H1 (cell line): ENCODE measurements at places on chromosomes 2 and 18. TPM values are rescaled to one million over a fixed set of nuclear protein-coding genes. Genes with fewer than 3 reads are reported as not detected.

DNA sequence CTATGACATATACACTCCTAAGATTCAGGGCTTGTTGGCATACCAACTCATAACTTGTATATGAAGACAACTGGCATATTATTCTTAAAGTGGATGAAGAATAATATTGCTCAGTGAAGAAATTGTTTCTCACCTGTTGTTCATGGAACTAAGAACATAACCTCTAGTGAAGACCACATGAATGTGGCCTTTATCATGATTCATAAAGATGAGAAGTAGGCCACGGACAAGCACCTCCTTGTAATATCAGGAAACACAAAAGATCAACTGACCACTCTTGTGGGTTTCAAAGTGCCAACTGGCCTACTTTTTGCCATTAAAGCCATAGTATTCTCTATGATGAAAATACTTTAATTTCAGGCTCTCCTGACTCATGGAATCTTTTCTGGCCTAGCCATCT lies 407.4 kb downstream of the GRB14 start:
- no peak overlapping the region for H3K27ac ChIP-seq
- DNase-seq: no peak
- H3K4me1 ChIP-seq: peaks cover 4% of the 10 kb centered on the region; the same call in 1 of the 2 replicates
- no peaks in the 10 kb centered on the region for H3K27me3 ChIP-seq
- H3K4me3 ChIP-seq: no peak overlapping the region

DNA sequence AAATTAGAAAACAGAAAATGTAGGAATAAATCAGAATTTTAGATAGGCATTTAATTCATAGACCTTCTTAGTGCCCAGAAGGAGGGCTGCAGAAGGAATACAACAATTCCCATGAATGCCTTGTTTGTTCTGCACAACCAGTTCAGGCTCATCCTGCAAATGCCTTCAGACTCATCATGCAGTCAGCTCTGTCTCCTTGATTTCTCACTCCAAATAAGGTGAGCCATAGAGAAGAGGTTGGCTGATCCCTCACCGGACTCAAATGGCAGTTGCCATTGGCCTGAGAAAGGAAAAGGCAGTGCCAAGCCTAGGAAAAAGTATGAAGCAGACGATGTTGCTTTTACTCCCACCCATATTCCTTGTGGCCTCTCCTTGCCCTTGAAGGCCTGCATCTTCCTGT lies 50.3 kb downstream of the DSC3 start:
- H3K27ac ChIP-seq: no peak overlapping the region
- H3K27me3 ChIP-seq: no peaks in the 10 kb centered on the region
- H3K36me3 ChIP-seq: no peaks in the 10 kb centered on the region
- H3K4me3 ChIP-seq: no peak overlapping the region

DNA sequence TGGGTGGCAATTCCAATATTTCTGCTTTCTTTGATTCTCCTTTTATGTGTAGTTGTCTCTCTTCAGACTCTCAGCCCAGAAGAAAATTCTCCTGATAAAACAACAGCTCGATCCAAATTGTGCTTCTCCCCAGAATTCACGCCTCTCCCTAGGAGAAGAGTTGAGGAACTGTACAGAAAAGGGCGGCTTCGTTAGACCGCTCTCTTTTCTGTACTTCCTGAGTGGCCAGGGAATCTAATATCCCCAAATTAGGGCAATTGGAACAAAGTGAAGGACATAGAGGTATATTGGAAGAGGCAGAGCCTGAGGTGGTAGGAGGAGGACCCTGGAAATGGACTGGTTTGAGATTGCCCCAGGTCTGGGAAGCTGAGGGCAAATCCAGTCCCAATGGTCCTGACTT lies 5.6 kb downstream of the ADCYAP1 start:
- peaks cover 74% of the 10 kb centered on the region for H3K27me3 ChIP-seq
- H3K4me3 ChIP-seq: no peak overlapping the region
- H3K36me3 ChIP-seq: no peaks in the 10 kb centered on the region
- DNase-seq: no peak
- H3K4me1 ChIP-seq: peaks cover 11% of the 10 kb centered on the region

GRCh38 chr2:122061206-122061605 lies 305.8 kb downstream of the TSN start:
- no peak overlapping the region for H3K27ac ChIP-seq
- H3K27me3 ChIP-seq: no peaks in the 10 kb centered on the region
- no peaks in the 10 kb centered on the region for H3K4me1 ChIP-seq
- H3K36me3 ChIP-seq: no peaks in the 10 kb centered on the region
- H3K4me3 ChIP-seq: no peak overlapping the region

GRCh38 chr18:9760641-9761040 lies 52.5 kb downstream of the RAB31 start:
- H3K4me1 ChIP-seq: peaks cover 3% of the 10 kb centered on the region
- DNase-seq: no peak

DNA sequence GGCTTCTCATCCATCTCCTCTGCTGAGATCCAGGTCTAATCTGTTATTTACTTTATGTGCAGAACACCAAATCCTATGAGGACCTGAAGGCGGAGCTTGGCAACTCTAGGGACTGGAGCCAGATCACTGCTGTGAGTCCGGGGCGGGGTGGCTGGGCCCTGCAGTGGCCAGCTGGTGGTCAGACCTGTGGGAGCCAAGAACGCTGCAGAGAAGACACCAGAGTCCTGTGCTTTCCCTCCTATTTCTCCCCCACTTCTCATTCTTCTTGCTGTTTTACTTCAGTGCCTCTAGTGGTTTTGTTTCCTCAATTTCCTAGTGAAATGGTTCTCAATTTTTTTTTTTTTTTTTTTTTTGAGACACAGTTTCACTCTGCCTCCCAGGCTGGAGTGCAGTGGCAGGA lies 19.7 kb downstream of the VIL1 start:
- no peak overlapping the region for H3K4me3 ChIP-seq
- DNase-seq: no peak
- no peaks in the 10 kb centered on the region for H3K27me3 ChIP-seq
- H3K27ac ChIP-seq: no peak overlapping the region
- no peaks in the 10 kb centered on the region for H3K36me3 ChIP-seq
- H3K4me1 ChIP-seq: no peaks in the 10 kb centered on the region

GRCh38 chr2:32068-32467 lies 14.2 kb downstream of the FAM110C start:
- H3K27me3 ChIP-seq: no peaks in the 10 kb centered on the region
- no peak overlapping the region for H3K27ac ChIP-seq
- H3K36me3 ChIP-seq: no peaks in the 10 kb centered on the region
- H3K4me3 ChIP-seq: no peak overlapping the region

DNA sequence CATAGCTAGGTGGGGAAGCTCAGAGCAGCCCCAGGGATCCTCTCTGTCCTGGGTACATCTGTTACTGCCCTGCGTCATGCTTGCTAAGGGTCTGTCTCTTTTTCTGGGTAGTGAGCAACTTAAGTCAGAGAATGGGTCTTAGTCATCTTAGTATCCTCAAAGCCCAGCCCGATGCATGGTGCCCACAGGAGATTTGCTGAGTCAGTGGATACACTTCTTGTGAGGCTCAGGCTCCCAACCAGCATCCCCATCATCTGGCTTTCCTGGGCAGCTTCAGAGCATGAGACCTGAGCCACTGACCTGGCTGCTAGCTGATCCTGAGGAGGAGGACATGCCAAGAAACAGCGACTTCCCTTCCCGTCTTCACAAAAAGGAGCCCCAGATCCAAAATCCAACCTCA lies 10.0 kb downstream of the FOXI3 start:
- H3K4me1 ChIP-seq: peaks cover 12% of the 10 kb centered on the region
- H3K27ac ChIP-seq: 0 out of 2 replicates have a peak overlapping the region, but pooled peaks have one; percentile 11
- no peak for DNase-seq

GRCh38 chr2:223751012-223751411 lies 86.4 kb downstream of the AP1S3 start:
- no peaks in the 10 kb centered on the region for H3K36me3 ChIP-seq
- H3K4me3 ChIP-seq: no peak overlapping the region
- H3K27me3 ChIP-seq: no peaks in the 10 kb centered on the region
- no peaks in the 10 kb centered on the region; the same call in 1 of the 2 replicates for H3K4me1 ChIP-seq
- no peak for DNase-seq
- no peak overlapping the region for H3K27ac ChIP-seq

- no peaks in the 10 kb centered on the region for H3K36me3 ChIP-seq
- no peak for DNase-seq
- H3K27me3 ChIP-seq: no peaks in the 10 kb centered on the region
- no peak overlapping the region for H3K4me3 ChIP-seq
These were observed 155.1 kb downstream of the DOCK10 start for GRCh38 chr2:224887141-224887540.

DNA sequence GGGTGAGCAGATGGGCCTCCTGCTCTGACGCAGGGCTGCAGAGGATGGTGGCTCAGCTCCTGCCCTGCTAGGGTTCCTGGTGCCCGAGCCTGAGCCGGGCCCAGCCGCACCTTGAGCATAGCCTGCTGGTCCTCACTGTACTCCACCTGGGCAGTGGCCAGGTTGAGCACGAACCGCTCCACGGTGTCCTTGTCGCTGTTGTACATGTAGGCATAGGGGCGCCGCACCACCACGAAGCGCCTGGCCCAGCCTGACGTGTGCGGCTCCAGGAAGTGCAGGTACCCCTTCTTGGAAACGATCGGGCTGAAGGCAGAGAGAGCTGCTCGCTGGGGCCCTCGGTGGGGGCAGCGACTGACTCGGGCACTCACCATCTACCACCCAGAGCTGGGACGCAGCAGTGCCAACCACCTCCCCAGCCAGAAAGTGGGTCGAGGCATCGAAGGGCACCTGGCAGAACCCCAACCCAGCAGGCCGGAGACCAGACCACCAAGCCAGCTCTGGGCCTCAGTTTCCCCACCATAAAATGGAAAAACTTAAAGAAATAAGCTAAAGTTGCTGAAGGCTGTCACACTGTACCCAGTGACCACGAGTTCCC lies 27.3 kb downstream of the AQP12A start:
- no peaks in the 10 kb centered on the region for H3K4me1 ChIP-seq
- no peak for DNase-seq
- H3K36me3 ChIP-seq: peaks cover 38% of the 10 kb centered on the region
- no peak overlapping the region for H3K27ac ChIP-seq

- H3K36me3 ChIP-seq: no peaks in the 10 kb centered on the region
- H3K4me1 ChIP-seq: peaks cover 1% of the 10 kb centered on the region; the same call in 1 of the 2 replicates
- H3K4me3 ChIP-seq: no peak overlapping the region
- H3K27me3 ChIP-seq: no peaks in the 10 kb centered on the region
- DNase-seq: no peak
- H3K27ac ChIP-seq: no peak overlapping the region
These were observed 65.9 kb upstream of the STPG4 start for GRCh38 chr2:47221039-47221438.

DNA sequence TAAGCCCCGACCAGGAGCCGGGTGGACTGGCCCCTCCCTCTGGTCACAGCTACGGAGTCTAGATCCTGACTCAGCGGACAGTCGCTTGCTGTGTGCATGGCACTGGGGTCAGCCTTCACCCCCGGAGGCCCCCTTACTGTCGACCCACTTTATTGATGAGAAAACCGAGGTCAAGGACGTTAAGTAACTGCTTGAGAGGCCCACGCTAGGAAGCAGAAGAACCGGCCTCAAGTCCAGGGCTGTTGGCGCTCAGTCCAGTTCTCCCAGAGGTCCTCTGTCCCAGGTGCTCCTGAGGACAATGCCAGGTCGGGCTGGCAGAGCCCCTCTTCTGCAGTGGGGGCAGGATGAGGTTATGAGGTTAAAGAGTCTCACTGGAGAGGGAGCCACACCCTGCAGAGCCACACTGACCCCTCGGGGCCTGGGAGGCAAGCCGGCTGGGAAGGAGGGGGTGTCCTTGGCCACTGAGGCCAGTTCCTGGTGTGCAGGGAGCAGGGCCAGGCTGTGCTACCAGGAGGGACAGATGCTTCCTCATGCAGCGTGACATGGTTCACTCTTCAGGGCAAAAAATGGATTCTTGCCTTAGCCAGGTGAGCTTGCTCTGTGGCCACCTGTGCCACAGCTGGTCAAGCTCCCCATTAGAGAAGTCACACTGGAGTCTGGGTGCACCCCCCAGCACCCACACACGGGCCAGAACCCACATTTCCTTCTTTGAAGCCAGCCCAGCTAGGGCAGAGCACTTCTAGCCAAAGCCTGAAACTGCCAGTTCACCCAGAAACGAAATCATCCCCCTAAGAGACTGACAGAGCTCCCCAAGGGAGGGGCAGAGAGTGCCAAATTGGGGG lies 47.3 kb upstream of the HPCAL1 start:
- H3K36me3 ChIP-seq: no peaks in the 10 kb centered on the region
- no peak overlapping the region for H3K27ac ChIP-seq
- DNase-seq: no peak
- H3K4me3 ChIP-seq: no peak overlapping the region
- no peaks in the 10 kb centered on the region for H3K27me3 ChIP-seq

The SPATA3 gene
- total RNA-seq: not detected in 2 replicates

The ASB18 gene
- not detected in 2 replicates for total RNA-seq

The CMPK2 gene
- 0.28 and 0.31 TPM in 2 replicates for total RNA-seq

The CTAGE1 gene
- not detected in 2 replicates for total RNA-seq
